Daoy (cell line): ENCODE measurements at places on chromosomes 12 and 14. TPM values are rescaled to one million over a fixed set of nuclear protein-coding genes. Genes with fewer than 3 reads are reported as not detected.

GRCh38 chr12:28884904-28885679 lies 264.0 kb upstream of the FAR2 start:
- DNase-seq: no peak

DNA sequence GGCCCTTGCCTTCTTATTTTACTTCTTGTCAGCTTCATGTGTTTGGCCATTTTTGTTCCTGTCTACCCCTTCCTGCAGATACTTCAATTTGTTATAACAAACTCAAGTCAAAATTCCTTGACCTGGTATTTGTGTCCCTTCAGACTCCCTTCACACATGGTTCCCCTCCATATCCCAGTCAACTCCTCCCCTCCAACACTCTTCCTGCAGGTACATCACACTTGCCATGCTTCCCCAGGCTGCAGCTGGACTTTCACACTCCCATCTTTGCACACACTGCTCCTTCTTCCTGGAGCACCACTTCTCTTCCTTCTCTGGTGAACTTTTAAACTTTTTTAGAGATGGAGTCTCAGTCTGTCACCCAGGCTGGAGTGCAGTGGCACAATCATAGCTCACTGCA lies 18.9 kb upstream of the FIGNL2 start:
- no peak for DNase-seq

GRCh38 chr14:105492971-105493871 lies 2.2 kb downstream of the TEDC1 start:
- no peak for DNase-seq

- DNase-seq: peak; percentile 93
Observed at GRCh38 chr12:55720894-55721444, 776 bp downstream of the RDH5 start.

DNA sequence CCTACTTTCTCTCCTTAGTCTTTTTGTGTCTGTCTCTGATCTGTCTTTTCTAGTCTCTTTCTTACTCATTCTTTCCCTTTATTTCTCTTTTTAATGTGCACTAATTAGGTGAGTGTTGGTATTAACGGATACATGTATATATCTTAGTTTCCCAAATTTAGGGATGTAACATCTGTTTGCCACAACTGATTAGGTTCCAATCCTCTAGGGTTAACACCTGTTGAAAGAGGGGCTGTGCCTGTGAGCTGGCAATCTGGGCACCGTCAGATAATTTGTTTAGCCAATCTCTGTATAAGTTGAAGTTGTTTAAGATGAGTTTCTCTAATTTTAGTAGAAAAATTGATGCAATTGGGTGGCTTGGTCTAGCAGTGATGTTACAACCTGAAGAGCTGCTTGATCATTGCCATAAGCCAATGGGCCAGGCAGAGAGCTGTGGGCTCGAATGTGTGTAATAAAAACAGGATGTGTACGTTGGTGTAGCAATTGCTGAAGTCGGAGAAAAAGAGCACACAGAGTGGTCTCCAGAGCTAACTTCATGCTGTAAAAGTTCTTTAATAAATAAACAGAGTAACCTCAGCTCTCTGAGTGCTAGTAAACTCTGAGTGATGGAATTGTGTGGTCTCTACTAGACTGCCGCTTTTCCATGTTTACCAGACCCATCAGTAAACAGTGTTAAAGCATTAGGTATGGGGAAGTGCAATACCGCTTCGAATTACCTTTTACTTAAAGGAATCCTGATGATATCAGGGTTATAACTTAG lies 18.3 kb upstream of the LYZ start:
- no peak for DNase-seq

DNA sequence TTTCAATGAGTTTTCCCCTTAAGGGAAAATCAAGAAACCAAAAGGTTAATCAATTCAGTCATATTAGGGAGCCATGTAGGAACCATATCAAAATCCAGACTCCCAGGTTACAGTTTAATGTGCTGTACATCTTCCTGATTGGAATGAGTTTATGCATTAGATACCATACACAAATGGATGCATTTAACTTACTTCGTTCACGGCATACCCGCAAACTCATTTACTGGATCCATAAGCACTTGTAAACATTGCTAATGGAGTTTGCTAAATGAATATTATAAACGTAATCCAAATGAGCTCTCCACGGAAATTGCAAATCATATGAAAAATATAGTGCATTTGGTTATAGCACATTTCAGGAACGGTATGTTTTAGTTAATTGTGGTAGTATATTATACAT lies 228.9 kb upstream of the G2E3 start:
- DNase-seq: no peak

DNA sequence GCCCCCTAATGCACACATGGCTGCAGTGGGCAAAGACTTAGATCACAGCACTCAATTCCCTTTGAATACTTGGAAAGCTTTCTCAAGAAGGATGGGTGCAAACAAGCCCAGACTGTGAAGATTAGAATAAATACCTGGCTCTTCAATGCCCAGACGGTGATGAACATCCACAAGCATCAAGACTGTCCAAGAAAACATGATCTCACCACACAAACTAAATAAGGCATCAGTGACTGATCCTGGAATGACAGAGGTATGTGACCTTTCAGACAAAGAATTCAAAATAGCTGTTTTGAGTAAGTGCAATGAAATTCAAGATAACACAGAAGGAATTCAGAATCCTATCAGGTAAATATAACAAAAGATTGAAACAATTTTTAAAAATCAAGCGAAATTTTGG lies 43.8 kb upstream of the ZDHHC17 start:
- peak; percentile 65 for DNase-seq

DNA sequence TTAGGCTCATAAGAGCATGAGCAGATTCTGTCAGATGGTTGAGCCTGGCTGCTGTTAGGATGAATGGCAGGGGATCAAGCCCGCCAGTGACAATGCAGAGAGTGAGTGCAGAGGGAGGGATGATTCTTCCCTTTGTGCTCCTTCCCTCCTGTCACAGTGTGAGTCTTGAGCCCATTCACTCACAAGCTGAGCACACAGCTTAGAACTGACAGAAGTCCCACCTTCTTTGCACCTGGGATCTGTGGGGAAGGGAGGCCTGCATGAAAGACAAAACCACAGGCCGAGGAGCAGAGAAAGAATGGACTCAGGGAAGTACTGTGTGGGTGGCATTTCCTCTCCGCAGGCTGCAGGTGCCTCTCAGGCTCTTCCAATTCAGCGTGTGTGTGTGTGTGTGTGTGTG lies 160.6 kb downstream of the KCNA5 start:
- DNase-seq: no peak

- peak; percentile 29 for DNase-seq
Observed at GRCh38 chr12:3727877-3728632, 24.9 kb downstream of the CRACR2A start.

GRCh38 chr14:63454436-63454835 lies 88.7 kb downstream of the PPP2R5E start:
- DNase-seq: no peak

GRCh38 chr12:47192051-47192450 lies 112.3 kb upstream of the AMIGO2 start:
- DNase-seq: no peak

Gene CAPZA3
- total RNA-seq: not detected in 2 replicates

Gene FAR2
- total RNA-seq: 8.2 and 21.9 TPM in 2 replicates

Gene TTC5
- 24.6 and 31.2 TPM in 2 replicates for total RNA-seq

Gene SLC17A8
- not detected in 2 replicates for total RNA-seq

Gene SLC25A3
- 957 and 1,071 TPM in 2 replicates for total RNA-seq

Gene DCP1B
- total RNA-seq: 7.6 and 8.3 TPM in 2 replicates

Gene MAGOHB
- total RNA-seq: 22.8 and 32.1 TPM in 2 replicates

Gene VPS29
- 71.2 and 93.4 TPM in 2 replicates for total RNA-seq

Gene NR2C1
- 25.0 and 25.9 TPM in 2 replicates for total RNA-seq

Gene TAS2R7
- not detected in 2 replicates for total RNA-seq

Gene MDGA2
- total RNA-seq: 0.69 and 2.6 TPM in 2 replicates

Gene SRSF5
- total RNA-seq: 176 and 249 TPM in 2 replicates
